Esophagus squamous epithelium (tissue), 5 donors: ENCODE measurements at places on chromosomes 13 and 19.

GRCh38 chr19:14614099-14614412, 31.2 kb downstream of the CLEC17A start:
- no peak for DNase-seq

DNA sequence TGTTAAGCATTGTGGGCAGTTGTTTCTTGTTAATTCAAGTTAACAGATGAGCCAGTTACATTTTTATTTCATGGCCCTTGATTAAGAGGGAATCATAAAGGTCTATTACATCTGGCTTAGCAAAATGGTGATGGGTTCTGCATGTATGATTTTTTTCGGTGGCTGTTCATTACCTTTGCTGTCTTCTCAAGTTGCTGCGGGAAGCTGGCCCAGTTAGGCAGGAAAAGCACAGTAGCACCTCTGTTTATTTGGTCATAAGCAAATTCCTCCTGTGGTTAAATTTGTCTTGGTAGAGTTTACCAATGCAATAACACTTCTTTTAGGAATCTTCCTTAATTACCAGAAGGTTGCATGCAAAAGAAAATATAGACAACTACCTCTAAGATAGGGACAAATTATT, 104.5 kb downstream of the FRY start:
- no peak for DNase-seq

- no peak for DNase-seq
Observed at GRCh38 chr13:100175078-100175802, 86.3 kb downstream of the PCCA start.

- no peak for DNase-seq
Observed at GRCh38 chr19:52724701-52725514, 9.9 kb downstream of the ZNF611 start.

DNA sequence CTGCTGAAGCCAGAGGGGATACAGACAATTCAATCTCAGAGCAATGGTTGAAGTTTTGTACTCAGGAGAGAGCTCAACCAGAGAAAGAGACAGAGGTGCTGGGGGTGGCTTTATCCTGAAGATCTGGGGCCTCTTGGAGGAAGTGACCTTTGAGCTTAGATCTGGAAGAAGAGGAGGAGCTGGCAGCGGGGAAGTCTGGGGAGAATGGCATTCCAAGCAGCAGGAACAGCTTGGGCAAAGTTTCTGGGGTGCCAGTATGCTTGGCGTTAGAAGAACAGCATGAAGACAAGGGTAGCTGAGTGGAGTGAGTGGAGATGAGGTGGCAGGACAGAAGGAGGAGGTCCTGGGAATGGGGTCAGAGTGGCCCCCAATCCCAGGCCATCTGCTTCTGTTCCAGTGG, 11.3 kb downstream of the MAST3 start:
- no peak for DNase-seq

DNA sequence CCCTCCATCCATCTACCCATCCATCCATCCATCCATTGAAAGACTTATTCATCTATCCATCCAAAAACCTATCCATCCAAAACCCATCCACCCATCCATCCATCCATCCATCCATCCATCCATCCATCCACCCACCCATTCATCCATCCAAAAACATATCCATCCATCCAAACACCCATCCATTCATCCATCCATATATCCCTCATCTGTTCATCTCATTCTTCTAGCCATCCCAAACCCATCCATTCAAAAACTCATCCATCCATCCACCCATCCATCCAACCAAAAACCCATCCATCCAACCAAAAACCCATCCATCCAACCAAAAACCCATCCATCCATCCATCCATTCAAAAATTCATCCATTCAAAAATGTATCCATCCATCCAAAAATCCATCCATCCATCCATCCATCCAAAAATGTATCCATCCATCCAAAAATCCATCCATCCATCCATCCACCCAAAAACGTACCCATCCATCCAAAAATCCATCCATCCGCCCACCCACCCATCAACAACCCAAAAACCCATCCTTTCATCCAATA, 56.5 kb downstream of the TSHZ3 start:
- no peak for DNase-seq

- DNase-seq, result no peak
Observed at GRCh38 chr19:1512671-1513498, at the start of gene ADAMTSL5. ADAMTSL5 (minus strand) TSS chr19:1513019; CDS start chr19:1510943, 2,076 bp downstream.

DNA sequence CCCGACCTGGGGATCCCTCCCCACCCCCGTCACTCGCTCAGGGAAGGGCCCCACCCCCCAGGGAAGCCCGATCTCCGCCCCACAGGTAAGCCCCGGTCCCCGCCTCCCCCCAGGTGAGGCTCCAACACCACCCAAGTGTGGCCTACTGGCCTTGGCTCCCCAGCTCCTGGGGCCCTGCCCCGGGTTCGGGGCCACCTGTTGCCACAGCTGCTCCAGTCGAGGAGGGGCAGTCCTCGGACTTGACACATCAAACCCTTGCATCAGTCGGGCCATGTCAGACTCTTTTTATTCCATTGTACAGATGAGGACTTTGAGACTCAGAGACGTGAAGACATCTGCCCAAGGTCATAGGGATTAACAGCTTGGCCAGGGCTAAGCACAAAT, 512 bp downstream of the CC2D1A start:
- DNase-seq, result no peak

- DNase-seq, result no peak
Observed at GRCh38 chr13:44045180-44045562, 165.5 kb downstream of the LACC1 start.

DNA sequence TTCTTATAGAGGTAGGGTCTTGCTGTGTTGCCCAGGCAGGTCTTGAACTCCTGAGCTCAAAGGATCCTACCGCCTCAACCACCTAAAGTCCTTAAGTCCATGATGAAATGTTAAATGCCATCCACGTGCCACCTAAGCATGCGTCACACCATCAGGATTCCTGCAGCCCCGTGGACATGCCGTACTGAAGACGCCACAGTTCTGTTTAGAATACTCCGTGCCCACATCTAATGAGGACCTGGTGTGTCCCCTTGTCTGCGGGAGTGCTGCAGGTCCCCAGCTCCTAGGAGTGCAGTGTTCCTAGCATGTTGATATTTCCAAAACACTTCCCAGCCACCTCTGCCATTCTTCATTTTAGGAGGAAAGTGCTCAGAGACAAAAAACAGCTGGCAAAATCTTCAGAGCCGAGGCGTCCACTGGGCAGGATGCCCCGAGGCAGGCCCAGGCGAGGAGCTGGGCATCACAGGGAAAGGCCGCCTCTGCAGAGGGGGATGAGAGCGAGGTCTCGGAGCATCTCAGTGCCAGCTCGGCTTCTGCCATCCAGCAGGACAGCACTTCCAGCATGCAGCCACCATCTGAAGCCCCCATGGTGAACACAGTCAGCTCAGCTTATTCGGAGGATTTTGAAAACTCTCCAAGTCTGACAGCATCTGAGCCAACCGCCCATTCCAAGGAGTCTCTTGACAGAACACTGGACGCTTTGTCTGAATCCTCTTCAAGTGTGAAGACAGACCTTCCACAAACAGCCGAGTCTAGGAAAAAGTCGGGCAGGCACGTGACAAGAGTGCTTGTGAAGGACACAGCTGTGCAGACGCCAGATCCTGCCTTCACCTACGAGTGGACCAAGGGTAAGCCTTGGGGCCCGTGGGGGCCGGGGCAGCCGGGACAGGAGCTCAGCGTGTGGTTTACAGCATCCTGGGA, 13.2 kb downstream of the C19orf44 start:
- DNase-seq, result no peak

DNA sequence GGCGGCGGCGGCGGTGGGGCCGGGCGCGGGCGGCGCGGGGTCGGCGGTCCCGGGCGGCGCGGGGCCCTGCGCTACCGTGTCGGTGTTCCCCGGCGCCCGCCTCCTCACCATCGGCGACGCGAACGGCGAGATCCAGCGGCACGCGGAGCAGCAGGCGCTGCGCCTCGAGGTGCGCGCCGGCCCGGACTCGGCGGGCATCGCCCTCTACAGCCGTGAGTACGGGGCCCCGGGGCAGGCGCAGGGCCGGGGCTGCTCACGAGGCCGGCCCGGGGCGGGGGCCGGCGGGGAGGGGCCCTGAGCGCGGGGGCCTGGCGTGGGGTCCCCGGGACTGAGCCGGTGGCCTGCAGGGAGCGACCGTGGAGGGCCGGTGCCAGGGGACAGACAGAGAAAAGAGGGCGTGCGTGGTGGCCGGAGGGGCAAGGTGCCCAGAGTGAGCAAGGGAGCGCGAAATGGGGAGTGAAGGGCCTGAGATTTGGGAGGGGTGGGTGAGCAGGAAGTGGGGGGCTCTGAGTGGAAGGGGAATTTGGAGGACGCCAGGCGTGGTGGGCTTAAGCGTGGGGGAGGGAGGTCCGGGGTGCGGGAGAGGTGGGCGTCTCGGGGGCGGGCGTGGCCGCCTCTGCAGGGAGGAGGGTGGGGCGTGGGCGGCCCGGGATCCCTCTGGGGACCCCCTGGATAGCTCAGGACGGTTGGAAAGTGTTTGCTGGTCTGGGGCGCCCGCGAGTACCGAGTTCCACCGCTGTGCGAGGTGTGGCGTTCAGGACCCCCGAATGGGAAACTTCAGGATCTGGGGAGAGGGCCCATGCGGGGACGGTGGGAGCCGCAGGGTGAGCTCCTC, 575 bp downstream of the CARM1 start:
- DNase-seq, result no peak

- DNase-seq, result no peak
Observed at GRCh38 chr13:48505597-48506091, 27.2 kb downstream of the RCBTB2 start.

DNA sequence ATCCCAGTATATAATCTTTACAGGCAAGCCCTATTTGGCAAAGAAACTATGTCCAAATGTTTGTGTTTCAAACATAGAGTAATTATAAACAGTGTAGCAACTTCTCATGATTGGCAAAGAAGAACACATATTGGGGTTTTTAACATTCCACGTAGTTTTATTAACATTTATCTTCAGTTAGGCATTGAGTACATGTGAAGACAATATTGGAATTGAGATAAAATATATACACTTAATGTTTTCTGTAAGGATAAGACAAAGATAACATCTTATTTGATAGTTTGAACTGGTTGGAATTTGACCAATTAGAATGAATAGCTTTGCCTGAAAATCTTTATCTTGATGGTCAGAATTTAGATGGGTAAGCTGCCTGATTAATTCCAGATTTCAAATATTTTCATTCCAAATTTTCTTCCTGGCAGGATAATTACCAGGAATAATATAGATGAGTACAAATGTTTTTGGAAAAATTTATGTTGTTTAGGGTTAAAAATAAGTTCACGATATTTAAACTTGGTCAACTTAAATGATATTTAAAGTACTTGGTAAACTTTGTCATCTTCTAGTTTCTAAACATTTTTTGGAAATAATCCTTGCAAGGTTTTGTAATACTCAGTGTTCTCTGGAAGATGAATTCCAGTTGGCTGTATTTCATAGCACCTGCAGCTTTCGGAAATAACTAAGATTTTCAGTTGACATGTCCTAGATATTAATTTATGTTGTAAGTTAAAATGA, 536.5 kb upstream of the SPRY2 start:
- DNase-seq, result no peak

- no peak for DNase-seq
Observed at GRCh38 chr13:99065235-99066015, 87.6 kb upstream of the DOCK9 start.

GRCh38 chr13:40060296-40061007, 405.0 kb downstream of the COG6 start:
- no peak for DNase-seq

DNA sequence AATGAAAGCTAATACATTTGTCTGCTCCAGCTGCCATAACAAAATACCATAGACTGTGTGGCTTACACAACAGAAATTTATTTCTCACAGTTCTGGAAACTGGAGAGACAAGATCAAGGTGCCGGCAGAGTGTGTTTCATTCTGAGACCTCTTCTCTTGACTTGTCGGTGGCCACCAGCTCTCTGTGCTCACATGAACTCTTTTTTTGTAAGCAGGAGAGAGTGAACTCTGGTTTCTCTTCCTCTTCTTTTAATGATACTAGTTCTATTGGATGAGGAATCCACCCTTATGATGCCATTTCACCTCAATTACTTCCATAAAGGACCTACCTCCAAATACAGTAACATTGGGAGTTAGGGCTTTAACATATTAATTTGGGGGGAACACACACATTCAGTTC, 11.7 kb downstream of the KCTD12 start:
- DNase-seq, result no peak

GRCh38 chr13:75170311-75170710, 311.7 kb downstream of the TBC1D4 start:
- no peak for DNase-seq

- no peak for DNase-seq
Observed at GRCh38 chr13:50693727-50694126, 149.8 kb downstream of the DLEU7 start.

DNA sequence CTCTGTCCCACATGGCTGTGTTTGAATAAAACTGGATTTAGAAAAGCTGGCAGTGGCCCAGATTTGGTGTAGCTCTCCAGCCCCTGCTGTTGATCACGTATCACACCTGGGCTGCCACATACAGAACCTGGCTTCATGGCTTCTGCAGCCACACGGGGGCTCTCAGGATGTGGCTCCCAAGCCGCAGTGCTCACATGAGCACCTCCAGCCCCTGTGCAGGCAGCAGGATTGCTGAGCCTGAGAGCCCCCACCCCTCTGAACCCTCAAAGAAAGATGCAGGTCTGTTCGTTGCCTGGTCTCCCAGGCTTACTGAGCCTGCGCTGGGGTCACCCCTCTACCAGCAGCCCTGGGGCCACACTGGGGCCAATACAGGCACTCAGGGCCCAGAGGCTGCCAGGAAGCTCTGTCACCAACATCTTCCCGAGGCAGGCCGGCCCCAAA, 2.7 kb downstream of the PLEKHF1 start:
- DNase-seq, result no peak

DNA sequence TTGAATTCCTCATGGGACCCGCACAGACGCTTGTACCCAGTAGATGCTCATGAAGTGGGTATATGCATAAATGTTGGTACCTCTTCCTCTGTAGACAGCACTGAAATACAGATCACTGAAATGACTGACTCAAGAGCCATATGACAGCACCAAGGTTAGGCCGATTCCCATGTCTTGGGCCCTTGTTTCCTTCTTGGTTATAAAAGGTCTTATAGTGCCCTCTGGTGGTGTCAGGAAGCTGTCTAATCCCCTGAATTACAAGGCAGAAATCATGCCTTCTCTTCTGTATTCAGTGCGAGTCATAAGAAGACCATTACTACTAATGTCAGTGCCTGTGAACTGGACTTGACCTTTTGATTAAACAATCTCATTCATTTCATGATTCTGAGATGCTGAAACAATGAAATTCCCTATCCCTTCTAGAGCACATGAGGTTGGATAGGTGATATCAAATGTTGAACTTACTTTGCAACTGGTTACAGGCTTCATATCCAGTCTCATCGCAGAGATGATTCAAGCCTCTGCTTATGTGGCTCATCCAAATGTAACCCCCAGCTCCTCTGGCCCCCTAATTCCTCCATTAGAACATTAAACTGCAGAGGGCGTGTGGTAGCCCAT, 59.7 kb downstream of the SPATA13 start:
- no peak for DNase-seq

DNA sequence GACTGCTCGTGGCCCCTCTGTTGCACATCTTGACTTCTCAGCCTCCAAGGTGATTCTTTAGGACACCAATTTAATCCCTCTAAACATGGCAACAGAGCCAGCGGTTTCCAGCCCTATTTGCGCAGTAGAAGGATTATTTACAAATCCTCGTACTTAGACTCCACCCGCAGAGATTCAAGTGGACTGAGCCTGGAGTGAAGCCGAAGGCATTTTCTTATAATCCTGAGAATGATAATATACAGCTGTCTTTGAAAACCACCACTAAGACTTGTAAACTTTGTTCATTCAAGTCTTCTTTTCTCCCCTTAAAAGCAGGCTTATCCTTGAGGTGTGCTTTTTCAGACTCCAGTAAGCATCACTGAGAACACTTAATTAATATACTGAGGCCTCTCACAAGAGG, 4.8 kb upstream of the DPRX start:
- DNase-seq, result no peak
